CD4-positive, CD25-positive, alpha-beta regulatory T cell (primary cell): ENCODE measurements at places on chromosomes 7 and 10.

DNA sequence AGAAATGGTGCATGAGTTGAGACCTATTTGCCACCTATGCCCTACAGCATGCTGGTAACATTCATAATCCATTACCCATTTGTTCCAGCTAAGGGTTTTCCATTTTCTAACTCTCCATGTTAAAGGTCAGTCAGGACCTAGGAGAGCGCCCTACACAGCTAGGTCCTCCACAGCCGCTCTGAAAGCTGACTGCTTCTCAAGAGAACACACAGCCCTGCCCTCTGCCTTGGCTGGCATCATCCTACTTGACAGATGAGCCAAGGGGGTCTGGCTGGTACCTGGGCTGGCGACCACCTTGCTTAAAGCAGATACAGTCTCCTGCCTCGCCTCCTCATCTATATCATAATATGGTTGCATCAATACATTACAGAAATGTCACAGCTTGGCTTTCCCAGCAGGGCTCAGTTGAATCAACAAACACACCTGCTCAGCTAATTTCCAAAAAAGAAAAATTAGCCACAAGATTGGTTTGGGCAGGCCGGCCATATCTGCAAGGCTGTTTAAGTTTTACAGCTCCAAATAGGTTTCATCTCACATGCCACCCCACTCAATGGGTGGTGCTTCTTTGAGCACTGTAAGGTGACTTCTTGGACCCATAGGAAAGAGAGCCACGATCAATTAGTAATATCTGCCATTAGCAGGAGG, 17.3 kb downstream of the TLL2 start:
- DNase-seq = no peak

- no peak for DNase-seq
These were observed 229.3 kb upstream of the MEOX2 start for GRCh38 chr7:15915686-15916293.

- no peak for DNase-seq
These were observed 141.1 kb downstream of the INSYN2A start for GRCh38 chr10:127055263-127055662.

DNA sequence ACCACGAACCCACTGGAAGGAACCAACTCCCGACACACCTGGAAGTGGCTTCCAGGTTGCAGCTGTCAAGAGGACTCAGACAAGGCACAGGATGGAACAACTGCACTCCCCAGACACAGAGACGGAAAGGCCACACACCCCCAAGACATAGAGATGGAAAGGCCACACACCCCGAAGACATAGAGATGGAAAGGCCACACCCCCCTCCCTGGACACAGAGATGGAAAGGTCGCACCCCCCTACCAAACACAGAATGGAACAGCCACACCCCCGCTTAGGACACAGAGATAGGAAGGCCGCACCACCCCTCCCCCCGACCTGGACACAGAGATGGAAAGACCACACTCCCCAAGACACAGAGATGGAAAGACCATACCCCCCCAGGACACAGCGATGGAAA, 7.6 kb downstream of the ZNF511 start:
- DNase-seq = no peak

GRCh38 chr7:52764492-52765169, 270.8 kb upstream of the POM121L12 start:
- no peak for DNase-seq

DNA sequence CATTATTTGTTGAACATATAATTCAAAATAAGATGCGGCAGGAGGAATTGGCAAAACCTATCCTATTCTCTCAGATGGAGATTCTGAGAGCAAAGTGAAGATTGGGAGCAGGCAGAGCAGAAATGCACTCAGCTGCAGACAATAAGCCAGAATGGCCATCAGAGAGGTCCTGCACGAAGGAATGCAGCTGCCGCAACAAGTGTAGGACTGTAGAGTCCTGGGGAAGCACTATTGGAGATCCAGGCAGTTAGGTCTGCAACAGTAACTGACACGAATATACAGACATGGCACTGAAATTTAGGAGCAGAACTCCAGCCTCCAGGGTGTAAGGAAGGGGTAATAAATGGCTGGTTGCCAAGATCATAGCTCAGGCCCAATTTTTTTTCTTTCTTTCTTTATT, 10.4 kb upstream of the COL1A2 start:
- no peak for DNase-seq
